ENCODE measurements at places on chromosomes 11 and 22.
A peak's percentile ranks its signal among the peaks of the same experiment; 100 is the strongest.

DNA sequence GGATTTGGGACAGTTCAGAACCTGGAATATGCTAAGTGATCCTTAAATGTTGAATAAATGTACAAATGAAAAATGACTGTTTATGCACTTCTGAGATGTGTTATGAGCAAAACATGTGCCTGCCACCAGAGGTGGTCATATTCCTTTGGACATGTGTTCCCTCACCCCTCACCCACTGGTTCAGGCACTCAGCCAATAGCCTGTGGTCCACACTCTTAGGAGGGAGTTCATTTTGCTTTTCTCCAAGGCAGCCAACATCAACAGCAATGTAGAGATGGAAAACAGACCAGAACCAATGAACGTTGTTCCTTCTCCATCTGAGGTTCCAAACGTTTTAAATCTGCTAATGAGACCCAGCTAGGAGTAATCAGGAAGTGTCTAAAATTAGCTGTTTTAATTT is 44.0 kb downstream of the RPUSD4 start:
- no peak for DNase-seq

DNA sequence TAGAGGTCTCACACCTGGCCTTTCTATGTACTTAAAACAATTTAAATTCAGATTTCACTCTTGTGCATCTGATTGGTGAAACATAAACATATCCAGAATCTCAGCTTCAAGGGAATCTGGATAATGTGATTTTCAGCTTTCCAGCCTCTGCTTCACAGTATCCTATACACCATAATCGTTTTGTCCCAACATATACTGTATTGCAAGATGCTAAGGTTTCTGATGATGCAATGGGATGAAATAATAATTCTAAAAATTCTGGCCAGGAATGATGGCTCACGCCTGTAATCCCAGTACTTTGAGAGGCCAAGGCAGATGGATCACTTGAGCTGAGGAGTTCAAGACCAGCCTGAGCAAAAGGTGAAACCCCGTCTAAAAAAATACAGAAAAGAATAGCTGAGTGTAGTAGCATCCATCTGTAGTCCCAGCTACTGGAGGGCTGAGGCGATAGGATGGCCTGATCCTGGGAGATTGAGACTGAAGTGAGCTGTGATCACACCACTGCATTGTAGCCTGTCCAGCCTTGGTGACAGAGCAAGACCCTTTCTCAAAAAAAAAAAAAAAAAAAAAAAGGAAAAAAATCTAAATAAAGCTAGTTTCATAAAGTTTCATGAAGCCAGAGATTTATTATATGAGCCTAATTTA is 41.0 kb upstream of the CTSC start:
- DNase-seq = no peak

GRCh38 chr22:50481440-50482106 is at the start of gene ADM2:
ADM2 (plus strand) TSS chr22:50481543; CDS start chr22:50481848, 305 bp downstream.
- no peak for DNase-seq

GRCh38 chr11:86889001-86889341 is 66.2 kb downstream of the FZD4 start:
- no peak for DNase-seq

DNA sequence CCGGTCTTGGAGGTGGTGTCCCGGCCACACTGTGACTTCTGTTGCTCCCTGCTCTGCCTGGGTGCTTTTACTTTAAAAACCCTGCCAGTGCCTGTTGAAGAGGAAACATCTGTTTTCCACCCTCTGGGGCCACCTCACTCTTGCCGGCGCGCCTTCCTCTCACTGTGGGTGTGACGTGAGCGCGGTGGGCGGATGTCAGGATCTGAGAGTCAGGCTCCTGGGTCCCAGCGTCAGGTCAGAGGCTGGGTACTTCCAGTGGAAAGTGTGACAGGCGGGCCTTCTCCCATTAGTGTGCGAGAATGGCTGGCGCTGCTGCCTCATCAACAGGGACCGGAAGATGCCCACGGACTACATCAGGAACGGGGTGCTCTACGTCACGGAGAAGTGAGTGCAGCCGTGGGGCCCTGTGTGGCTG is 54.2 kb downstream of the GRAMD4 start:
- no peak for DNase-seq

GRCh38 chr11:68118706-68119448 is 2.3 kb downstream of the CHKA start:
- DNase-seq = no peak

GRCh38 chr11:22728600-22729389 is 62.4 kb downstream of the GAS2 start:
- DNase-seq = no peak

DNA sequence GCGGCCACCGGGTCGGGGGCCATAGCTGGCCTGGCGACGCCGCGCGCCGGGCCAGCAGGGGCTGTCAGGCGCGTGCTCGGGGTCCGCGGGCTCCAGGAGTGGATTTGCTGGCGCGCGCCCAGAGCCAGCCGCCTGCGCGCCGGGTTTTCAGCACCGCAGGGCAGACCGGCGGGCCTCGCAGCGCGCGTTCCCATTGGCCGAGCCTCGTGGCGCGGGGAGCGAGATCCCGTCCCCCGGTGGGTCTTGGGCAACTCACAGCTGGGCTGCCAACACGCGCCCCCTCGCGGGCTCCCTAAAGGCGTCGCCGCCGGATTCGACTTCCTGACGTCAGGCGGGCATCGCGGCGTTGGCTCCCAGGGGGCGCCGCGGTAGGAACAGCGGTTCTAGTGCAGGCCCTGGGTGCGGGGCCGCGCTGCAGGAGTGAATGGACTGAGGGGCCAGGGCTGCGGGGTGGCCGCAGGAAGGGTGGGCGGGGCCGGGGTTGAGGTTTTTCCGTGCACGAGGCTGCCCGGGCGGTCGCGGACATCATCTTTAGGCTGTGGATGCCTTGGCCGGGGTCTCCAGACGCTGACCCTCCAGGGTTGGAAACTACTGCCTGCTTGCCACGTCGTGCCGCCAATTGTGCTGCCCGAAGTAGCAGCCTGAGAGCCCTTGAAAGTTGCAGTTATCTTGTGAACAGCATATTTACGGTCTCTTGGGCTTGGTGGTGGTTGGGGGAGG is at the start of gene FADS1:
Gene FADS1 (minus strand): TSS at position 268 of the 720 bp plus-strand sequence. CDS start 74 bp downstream, at position 194.
- DNase-seq = no peak

- DNase-seq = no peak
Observed at GRCh38 chr11:77075425-77075905, 8.7 kb downstream of the CAPN5 start.

GRCh38 chr11:128840137-128840536 is 27.0 kb downstream of the KCNJ1 start:
- DNase-seq = no peak

DNA sequence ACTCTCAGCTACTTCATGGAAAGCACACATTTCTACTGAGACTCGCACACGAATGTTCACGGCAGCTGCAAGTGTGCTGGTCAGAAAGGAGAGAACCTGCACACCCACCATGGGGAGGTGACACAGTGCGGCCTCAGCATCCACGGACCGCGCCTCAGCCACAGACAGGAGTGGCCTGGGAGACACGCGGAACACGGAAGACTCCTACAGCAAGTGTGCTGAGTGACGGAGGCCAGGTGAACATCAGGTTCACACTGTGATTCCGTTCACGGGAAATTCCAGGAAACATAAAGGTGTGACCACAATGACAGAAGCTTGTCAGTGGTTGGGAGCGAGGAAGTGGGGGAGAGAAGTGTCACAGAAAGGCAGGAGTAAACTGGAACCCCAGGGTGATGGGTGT is 13.3 kb upstream of the MOB2 start:
- no peak for DNase-seq

DNA sequence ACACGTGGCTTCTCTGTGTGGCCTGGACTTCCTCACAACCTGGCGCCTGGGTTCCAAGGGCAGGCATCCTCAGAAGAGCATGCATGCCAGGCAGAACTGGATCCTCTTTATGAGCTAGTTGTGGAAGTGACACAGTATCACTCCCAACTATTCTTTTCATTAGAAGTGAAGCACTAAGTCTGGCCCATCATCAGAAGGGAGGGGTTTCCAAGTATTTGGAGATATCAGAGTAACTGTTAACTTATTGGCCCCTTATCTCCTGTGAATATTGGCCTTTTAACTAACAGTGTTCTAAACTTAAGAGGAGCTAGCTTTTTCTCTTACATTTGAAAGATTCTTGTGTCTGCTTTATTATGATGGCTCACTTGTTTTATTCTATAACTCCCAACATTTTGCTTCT is 35.5 kb downstream of the FDX1 start:
- DNase-seq = no peak

DNA sequence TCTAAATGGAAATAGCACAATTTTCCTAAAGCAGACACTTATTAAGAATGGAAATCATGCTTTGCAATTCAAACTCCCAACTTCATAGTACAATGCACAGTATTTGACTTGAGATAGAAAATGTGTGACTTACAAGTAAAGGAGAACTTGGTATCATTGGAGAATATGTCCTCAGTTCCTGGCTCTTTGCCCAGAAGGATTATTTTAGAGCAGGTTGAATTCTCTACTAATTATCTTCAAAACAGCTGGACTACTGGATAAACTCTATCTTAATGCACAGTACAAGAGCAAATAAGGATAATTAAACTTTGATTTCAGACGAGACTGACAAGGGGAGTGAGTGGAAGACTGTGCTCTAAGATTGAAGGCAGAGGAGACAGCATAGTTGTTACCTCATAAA is 839.4 kb downstream of the OPCML start:
- no peak for DNase-seq

DNA sequence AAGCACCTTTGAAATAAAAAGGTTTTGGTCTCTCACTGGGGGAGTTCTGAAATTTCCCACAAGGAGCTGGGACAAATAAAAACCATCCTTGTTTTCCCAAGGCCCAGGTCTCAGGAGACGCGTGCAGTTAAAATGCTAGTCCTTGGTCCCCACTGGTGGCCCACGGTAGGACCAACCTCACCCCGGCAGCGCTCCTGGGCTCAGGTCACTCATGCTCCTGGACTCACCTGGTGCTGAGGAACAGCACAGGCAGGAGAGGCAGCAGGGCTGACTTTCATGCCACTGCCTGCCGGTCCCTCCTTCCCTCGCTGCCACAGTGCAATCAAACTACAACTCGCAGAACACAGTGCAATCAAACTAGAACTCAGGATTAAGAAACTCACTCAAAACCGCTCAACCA is 356.8 kb upstream of the CCDC179 start:
- no peak for DNase-seq

DNA sequence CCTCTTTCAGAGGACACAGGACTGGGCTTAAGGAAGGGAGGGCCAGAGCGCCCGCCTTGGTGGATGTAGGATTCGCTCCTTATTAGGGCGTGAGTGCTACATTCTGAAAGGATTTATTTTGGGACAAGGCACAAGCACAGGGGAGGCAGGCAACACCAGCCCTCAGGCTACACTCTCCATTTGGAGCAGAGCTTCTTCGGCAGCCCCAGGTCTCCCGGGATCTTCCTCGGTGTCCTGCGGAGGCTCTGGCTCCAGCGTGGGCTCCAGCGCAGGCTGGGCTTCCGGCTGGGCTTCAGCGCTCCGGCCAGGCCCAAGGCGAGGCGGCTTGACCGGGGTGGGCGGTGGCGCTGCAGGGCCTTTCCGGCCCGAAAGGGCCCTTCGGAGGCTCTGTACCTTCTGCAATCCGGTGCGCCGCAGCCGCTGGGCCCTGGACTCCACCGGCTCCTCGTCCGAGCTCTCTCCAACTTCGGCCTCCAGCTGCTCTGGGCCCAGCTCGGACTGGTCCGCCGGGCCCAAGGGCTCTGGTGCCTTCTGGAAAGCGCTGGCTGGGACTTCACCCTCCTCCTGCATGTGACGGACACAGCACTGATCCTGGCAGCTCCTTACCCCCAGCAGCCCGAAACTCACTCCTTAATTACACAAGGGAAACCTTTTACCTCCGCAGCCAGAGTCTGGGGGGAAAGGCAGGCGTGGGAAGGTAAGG is 1.1 kb downstream of the CAVIN3 start:
- no peak for DNase-seq

GRCh38 chr22:33569018-33569417 is 351.3 kb downstream of the LARGE1 start:
- no peak for DNase-seq

- DNase-seq = no peak
Observed at GRCh38 chr22:47010211-47010610, 247.8 kb downstream of the TBC1D22A start.

GRCh38 chr11:62559204-62559603 is 12.6 kb upstream of the AHNAK start:
- DNase-seq = no peak

DNA sequence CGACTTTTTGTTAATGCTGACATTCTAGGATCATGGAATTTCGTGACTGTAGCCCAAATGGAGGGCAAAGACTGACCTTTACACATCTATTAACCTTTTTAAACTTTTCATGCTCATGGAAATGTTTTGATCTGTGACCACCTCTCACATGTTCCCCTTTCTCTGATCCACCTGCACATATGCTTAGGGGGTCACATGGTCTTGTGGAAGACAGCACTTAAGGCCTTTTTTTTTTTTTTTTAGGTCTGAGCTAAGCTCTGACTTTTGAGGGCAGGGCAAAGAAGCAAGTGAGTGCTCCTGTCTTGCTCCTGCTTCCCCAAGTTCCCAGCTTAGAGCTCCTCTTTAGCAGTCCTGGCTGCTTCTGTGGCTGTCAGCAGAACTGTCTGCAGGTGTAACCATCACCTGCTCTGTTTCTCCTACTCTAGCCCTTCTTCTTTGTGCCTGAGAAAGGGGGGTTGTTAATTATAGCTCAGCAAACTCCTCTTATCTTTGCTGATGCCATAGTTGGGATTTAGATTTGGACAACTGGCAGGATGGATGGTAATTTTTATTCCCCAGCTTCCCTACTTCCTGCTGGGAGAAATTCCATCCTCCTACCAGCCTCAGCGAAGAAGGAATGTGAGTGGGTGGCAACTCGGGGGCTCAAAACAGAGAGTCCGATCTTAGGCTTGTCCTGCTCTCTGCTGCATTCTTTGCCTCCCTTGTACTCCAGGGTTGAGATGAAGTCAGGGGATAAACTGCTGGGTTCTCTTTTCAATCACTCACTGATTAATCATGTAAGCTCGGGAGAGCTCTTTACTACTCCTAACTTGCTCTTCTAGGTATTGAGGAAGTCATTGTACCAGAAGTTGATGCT is 64.4 kb downstream of the GRAMD1B start:
- DNase-seq = no peak

DNA sequence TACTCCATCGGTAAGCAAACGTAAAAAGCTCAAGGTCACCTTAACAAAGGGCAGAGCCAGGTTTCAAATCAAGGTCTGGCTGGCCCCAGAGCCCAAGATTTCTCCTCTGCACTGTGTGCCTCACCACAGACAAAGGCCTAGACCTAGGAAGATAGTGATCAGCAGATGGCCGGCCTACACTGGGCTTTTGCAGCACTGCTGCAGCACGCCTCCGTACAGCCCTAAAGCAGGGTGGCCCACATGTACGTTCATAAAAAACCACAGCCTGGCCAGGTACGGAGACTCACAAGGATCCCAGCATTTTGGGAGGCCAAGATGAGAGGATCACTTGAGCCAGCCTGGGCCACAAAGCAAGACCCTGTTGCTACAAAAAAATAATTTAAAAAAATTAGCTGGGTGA is 106.3 kb upstream of the PITPNB start:
- no peak for DNase-seq

GRCh38 chr11:111347002-111347722 is 31.9 kb downstream of the POU2AF1 start:
- no peak for DNase-seq

GRCh38 chr11:102155676-102156075 is 45.4 kb downstream of the YAP1 start:
- no peak for DNase-seq

GRCh38 chr11:126307706-126308105 is 3.8 kb downstream of the DCPS start:
- DNase-seq = no peak

- DNase-seq = peak; percentile 43
Observed at GRCh38 chr22:30890686-30891442, 77.7 kb downstream of the MORC2 start.

All from iPS DF 6.9 (cell line).